Liver (tissue), 10 donors: ENCODE measurements at places on chromosomes 2 and 18. TPM values are rescaled to one million over a fixed set of nuclear protein-coding genes. Genes with fewer than 3 reads are reported as not detected.

CIB4 gene
- polyA plus RNA-seq = not detected

CLHC1 gene
- 1.3 TPM for polyA plus RNA-seq

DHRS9 gene
- 0.60 TPM for polyA plus RNA-seq

CELF4 gene
- 0.21 TPM for polyA plus RNA-seq

CNTNAP5 gene
- not detected for polyA plus RNA-seq

OTOS gene
- not detected for polyA plus RNA-seq

ZNF804A gene
- 0.07 TPM for polyA plus RNA-seq

PRKAG3 gene
- polyA plus RNA-seq = not detected

PHOSPHO2 gene
- polyA plus RNA-seq = 5.3 TPM

NAT8 gene
- 8.3 TPM for polyA plus RNA-seq

SCN2A gene
- polyA plus RNA-seq = 0.01 TPM

SCTR gene
- 0.47 TPM for polyA plus RNA-seq

TNFAIP6 gene
- 0.18 TPM for polyA plus RNA-seq

STPG4 gene
- not detected for polyA plus RNA-seq

RBM43 gene
- 1.6 TPM for polyA plus RNA-seq

DNER gene
- not detected for polyA plus RNA-seq

ONECUT2 gene
- 3.8 TPM for polyA plus RNA-seq

POTEE gene
- not detected for polyA plus RNA-seq

WDR7 gene
- polyA plus RNA-seq = 6.5 TPM

IL18RAP gene
- 0.14 TPM for polyA plus RNA-seq

SFTPB gene
- polyA plus RNA-seq = not detected

LCT gene
- polyA plus RNA-seq = not detected

LIMS2 gene
- 17.9 TPM for polyA plus RNA-seq

POU3F3 gene
- not detected for polyA plus RNA-seq

DSG4 gene
- not detected for polyA plus RNA-seq

C18orf54 gene
- polyA plus RNA-seq = 0.24 TPM

NTSR2 gene
- not detected for polyA plus RNA-seq

WIPF1 gene
- 4.7 TPM for polyA plus RNA-seq

CFC1 gene
- not detected for polyA plus RNA-seq

RESP18 gene
- not detected for polyA plus RNA-seq

DQX1 gene
- polyA plus RNA-seq = not detected

IL36RN gene
- polyA plus RNA-seq = not detected

ZNF512 gene
- polyA plus RNA-seq = 6.2 TPM

CNGA3 gene
- not detected for polyA plus RNA-seq

SLC9A4 gene
- not detected for polyA plus RNA-seq

TWIST2 gene
- polyA plus RNA-seq = not detected

SERPINB3 gene
- not detected for polyA plus RNA-seq

NEU4 gene
- 58.4 TPM for polyA plus RNA-seq

CARF gene
- polyA plus RNA-seq = 2.2 TPM

RNF144A gene
- 1.6 TPM for polyA plus RNA-seq

HRH4 gene
- 0.02 TPM for polyA plus RNA-seq

DYNAP gene
- polyA plus RNA-seq = not detected

MROH2A gene
- 0.09 TPM for polyA plus RNA-seq

KYNU gene
- 33.4 TPM for polyA plus RNA-seq

CRYBA2 gene
- not detected for polyA plus RNA-seq

MPPE1 gene
- polyA plus RNA-seq = 21.2 TPM

ASB3 gene
- polyA plus RNA-seq = 4.6 TPM

RAPGEF4 gene
- 9.1 TPM for polyA plus RNA-seq

PRSS56 gene
- polyA plus RNA-seq = not detected

ADAM23 gene
- 0.12 TPM for polyA plus RNA-seq

SCN9A gene
- 1.2 TPM for polyA plus RNA-seq

ARMC9 gene
- polyA plus RNA-seq = 1.1 TPM
